GM23248 (cell line): ENCODE measurements at places on chromosomes 3 and 15.

DNA sequence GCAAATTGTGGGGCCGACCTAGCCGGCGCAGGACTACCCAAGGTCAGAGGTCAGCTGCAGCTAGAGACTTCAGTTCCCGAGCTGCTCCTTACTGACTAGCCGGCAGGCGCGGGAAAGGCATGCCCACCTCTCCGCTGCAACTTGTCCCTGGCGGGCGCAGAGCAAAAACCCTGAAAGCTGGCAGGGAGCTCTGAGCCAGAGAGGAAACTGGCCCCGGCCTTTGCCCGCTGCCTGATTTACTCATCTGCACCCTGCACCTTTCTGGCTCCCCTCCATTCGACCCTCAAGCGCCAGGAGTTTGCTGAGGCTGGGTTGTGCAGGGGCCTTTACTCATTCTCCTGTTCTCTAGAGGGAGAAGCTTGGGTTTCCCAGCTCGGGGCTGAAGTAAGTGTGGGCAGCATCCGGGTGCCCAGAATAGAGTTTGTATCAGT lies 1.5 kb downstream of the ZIC4 start:
- no peak for DNase-seq

- no peak for DNase-seq
These were observed 93.3 kb downstream of the SEMA5B start for GRCh38 chr3:122934251-122934650.

DNA sequence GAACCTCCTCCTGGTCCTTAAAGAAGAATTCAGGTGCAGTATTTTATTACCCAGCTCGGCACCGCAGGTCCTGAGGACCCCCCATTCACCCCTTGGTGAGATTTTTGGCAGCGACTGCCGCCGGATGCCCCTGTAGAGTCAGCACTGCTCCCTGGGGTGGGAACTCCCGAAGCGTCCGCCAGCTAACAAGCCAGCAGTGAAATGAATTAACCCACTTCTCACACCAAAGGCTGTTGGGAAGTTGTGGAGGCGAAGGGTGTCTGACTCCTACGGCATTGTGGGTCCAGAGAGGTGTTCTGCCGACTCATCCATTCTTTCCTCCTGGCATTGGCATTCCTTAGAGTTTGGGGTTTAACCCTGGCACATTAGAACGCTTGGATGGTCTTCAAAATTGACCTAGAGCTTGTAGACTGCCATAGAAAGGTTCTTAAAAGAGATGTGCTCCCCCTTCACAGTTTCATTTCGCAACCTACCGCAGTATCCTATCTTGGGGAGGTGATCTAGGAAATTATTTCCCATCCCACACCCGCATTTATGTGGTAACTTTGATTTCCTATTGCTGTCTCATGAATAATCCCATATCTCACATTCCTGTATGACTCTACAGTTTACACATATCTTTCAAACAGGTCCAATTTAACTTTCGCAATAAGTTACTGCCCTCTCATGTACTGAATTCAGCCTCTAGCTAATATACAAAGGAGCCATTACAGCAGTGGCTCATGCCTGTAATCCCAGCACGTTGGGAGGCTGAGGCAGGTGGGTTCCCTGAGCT lies 879 bp upstream of the EIF5A2 start:
- DNase-seq, result peak; percentile 89

- peak; percentile 84 for DNase-seq
These were observed 75.1 kb upstream of the FBN1 start for GRCh38 chr15:48720646-48721045.

- DNase-seq, result peak; percentile 46
These were observed 68.7 kb upstream of the SNRK start for GRCh38 chr3:43217633-43218032.

GRCh38 chr3:58250093-58250707 lies 12.6 kb downstream of the ABHD6 start:
- no peak for DNase-seq

GRCh38 chr15:78322243-78322642 lies 17.9 kb upstream of the CRABP1 start:
- peak; percentile 73 for DNase-seq

DNA sequence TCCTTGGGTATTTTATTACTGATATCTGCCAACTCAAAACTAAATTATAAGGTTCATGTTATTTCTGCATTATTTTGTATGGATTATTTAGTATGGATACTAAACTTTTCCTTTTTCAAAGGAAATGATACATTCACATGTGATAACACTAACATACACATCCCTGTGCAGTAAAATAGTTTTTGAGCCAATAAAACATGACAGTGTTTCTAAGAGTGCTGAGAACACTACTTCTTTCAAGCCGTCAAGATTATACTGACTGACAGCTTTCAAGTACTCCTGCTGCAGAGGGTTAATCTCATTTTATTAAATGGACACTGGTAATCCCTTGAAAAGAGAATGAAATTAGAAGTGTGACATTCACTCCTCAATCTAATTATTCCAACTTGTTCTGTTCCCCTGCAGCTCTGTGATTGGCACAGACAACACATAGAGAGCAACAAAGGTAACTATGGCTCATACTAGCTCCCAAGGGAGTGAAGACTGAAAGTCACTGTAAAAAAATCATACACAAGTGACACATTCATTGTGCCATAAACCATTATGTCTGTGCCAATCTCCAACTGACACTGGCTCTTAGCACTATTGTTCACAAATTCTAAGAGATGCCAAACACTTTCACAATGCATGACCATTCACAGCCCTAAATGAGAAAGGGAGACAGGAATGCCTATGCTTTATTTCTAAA lies 468.6 kb downstream of the SHQ1 start:
- peak; percentile 68 for DNase-seq

DNA sequence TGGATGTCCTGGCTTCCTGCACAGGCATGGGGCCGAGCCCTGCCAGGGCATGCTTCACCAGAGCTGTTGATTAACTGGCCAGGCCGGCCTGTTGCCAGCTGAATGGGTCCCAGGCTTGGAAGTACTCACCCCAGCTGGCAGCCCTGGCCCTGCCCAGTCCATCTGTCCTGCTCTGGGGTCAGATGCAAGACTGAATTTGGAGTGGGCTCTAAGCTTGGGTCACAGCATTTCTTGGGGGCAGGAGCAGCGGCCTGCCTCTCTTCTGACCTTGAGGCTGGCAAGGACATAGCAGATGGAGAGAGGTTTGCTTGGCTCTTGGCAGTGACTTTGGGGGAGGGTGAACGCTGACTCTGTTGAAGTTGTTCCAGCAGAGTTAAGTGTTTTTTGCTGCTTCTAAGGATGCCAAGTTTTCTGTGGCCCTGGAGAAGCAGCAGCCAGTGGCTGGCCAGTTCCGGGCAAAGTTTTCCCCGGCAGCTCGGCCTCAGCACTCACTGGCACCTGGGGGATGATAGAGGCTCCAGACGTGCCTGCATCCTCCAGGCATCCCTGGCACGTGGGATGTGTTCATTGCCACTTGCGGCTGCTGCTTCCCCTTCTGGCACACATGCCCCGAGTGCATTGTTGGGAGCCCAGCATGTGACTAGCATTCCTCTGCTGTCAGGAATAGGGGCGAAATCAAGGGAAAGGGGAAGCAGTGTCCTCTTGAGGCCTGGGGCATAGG lies 22.9 kb downstream of the PDIA5 start:
- peak; percentile 55 for DNase-seq

- no peak for DNase-seq
These were observed 127.4 kb downstream of the B3GALNT1 start for GRCh38 chr3:160977773-160978172.

- DNase-seq, result peak; percentile 73
These were observed 21.0 kb downstream of the ZNF80 start for GRCh38 chr3:114216186-114216970.

- peak; percentile 83 for DNase-seq
These were observed 59.8 kb upstream of the HEG1 start for GRCh38 chr3:125115640-125116039.

- no peak for DNase-seq
These were observed 159.6 kb upstream of the PROK2 start for GRCh38 chr3:71944482-71945065.

DNA sequence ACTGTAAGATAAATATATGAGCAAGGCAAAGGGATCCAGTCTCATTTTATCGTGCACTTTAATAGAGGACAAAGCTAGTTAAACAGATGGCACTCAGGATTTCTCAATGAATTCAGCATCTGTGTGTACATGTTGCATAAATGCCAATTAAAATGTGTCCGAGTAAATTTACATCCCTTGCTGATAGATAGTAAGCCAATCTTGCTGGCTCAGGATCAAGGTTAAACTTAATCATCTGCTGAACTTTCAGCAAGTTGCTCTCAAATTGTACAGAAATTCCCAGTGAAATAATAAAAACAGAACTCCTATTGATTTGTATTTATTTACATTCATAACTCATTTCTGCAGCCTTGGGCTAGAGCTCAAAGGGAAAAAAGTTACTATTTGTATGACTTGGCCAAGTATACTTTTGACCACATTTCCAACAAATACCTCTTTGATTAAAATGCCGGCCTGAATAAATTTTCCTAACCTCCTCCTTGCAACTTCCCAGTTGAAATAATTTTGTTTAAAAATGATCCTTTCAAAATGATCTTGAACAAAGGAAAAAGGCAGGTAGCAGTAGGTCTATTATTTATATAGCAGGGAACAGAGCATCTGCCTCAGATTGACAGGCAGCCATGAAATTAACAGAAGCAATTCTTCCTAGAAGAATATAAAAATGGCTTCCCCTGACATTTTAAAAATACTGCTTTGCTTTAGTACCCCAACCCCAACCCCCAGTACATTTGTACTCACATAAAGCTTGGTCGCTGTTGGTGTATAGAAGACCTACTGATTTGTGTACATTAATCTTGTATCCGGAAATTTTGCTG lies 1001.9 kb downstream of the ROBO1 start:
- DNase-seq, result no peak

DNA sequence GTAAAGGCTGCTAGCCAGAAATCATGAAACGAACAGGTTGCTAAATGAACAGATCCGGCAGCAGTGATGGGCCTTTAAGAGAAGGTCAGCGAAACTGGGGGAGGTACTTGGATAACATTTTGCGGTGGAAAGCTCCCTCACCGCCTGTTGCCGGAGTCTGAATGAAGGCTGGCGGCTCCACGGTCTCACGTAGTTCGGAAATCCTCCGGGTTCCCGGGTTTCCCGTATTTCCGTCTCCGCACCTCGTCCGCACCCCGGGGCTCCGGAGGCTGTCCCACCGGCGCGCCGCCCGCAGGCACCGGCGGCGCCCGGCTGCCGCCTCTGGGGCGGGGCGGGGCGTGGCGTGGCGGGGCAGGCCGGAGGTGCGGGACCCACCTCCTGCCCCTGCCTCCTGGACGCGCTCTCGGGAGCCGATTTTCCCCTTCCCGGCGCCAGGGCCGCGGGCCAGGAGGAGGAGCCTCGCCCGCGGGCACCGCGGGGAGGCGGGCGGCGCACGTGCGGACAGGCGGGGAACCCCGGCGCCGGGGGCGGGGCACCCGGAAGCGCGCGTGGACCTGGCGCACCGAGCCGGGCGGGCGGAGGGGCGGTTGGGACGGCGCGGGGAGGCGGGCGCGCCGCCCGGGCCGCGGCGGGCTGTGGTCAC lies at the start of gene ZDHHC23:
TSS of gene ZDHHC23 (plus strand) at position 642 of the 643 bp plus-strand sequence. CDS start 790 bp downstream, outside the sequence.
- peak; percentile 77 for DNase-seq

DNA sequence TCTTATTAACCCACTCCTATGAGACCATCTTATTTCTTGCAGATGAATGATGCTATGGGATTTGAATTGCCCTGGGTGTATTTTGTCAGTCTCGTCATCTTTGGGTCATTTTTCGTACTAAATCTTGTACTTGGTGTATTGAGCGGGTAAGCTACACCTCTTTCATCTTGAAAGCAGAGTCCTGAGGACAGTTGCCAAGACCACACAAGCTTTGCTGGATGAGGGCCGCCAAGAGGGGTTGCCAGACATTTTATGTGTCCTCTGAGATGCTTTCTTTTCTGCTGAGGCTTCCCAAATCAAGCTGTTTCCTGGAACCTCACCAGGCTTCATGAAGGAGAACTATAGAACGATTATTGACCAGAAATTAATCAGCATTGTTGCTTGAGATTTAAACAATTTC lies 173.2 kb downstream of the CHDH start:
- DNase-seq, result no peak

GRCh38 chr3:119862616-119863015 lies 80.7 kb downstream of the NR1I2 start:
- DNase-seq, result no peak

GRCh38 chr3:149713730-149714654 lies 38.3 kb downstream of the COMMD2 start:
- DNase-seq, result no peak

- DNase-seq, result no peak
These were observed 102.8 kb downstream of the PEX5L start for GRCh38 chr3:179933914-179934313.

DNA sequence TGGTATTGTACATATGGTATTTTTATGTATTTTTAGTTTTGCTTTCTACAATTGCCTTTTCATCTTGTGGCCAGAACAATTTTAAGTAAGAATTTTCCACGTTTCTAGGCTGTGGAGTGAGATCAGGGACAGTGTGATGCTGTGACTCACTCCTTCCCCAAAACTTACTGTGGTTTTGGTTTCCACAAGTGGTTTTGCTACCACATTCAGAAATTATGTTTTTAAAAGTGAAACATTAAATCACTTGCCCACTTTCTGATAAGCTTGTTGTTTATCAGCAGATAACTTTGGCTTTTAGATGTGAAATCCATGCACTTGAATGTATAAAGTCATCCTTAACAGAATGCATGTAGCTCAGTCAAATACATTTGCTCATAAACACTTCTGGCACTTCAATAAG lies 192.2 kb upstream of the THRB start:
- DNase-seq, result peak; percentile 85

GRCh38 chr15:42704492-42704926 lies 32.4 kb downstream of the CDAN1 start:
- DNase-seq, result peak; percentile 83

DNA sequence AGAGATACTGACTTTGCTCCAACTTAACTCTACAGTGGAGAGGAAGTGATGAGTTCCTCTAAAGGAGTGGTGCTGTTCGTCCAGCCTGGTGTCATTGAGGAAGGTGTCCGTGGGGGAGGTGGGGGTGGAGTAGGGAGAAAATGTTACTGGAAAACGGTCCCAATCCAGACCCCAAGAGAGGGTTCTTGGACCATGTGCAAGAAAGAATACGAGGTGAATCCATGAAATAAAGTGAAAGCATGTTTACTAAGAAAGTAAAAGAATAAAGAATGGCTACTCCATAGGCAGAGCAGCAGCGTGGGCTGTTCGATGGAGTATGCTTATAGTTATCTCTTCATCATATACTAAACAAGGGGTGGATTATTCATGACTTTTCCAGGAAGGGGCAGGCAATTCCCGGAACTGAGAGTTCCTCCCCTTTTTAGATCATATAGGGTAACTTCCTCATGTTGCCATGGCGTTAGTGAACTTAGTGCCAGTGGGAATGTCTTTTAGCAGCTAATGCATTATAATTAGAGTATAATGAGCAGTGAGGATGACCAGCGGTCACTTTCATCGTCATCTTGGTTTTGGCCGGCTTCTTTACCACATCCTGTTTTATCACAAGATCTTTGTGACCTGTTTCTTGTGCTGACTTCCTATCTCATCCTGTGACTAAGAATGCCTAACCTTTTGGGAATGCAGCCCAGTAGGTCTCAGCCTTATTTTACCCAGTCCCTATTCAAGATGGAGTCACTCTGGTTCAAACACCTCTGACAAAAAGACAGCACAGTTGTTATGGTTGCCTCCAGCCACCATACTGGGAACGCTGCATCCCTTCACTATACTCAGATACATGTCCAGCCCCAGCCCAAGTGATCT lies 38.6 kb downstream of the CLEC3B start:
- peak; percentile 58 for DNase-seq
